ENCODE measurements at places on chromosomes 6 and 20.

- DNase-seq, result no peak
Observed at GRCh38 chr6:6968357-6968730, 139.4 kb upstream of the RREB1 start.

DNA sequence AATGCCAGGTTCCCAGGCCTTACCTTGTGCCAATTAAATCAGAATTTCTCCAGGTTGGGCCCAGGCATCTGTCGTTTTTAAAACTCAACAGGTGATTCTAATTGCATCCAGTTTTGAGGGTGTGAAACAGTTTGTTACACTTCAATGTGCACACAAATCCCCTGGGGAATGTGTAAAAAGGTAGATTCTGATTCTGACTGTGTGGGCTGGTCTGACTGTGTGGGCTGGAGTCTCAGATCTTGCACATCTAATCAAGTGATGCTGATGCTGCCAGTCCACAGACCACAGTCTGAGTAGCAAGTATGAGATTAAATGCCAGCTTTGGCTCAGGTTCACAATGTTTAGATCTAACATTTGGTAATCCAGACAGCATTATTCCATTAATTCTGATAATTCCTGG, 12.5 kb upstream of the ETV7 start:
- no peak for DNase-seq

GRCh38 chr20:56925082-56925830, 296.1 kb downstream of the TFAP2C start:
- no peak for DNase-seq

DNA sequence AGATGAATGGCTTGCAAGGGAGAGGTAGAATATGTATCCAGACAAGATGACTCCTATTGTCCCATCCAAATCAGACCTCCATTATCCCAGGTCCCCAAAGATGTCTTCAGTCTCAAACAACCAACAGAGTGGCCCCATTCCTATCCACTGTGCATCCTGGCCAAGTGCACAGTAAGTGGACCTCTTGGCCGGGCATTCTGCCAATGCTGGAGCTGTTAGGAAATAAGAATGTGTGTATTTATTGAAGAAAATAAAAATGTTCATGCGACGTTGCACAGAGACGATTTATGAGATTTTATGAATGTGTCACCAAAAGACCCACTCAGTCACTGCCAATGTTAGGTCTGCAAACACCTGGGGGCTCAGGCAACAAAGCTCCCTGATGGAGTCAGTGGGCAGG, 196.0 kb downstream of the MAFB start:
- DNase-seq, result no peak

DNA sequence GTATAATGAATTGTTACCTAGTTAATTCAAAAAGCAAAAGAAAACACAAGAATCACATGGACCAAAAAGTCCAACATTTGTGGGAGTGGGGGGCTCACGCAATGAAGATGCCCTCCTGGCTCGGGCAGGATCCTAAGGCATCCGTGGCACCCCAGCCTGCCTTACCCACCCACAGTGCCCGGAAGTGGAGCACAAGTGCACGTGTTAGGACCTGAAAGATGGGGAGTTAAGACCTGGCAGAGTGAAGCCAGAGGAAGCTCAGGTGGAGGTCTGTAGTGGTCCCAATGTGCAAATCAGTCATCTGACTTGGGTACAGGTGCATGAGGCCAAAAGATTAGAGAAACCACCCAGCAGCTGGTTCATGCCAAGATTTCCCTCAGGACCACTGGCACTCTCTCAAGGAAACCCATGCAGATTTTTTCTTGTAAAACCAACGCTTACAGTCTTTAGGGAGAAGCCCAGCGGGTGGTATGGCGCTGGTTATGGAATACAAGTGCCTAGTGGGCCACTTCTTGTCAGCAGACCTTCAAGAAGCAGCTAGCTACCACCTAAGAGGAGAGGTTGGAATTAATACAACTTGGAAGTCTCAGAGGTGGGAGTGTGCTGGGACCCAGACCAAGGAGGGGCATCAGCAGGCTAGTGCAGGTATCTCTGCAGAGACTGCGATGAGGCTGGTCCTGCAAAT, 42.1 kb downstream of the BFSP1 start:
- no peak for DNase-seq

- no peak for DNase-seq
Observed at GRCh38 chr20:9467995-9468394, 46.4 kb upstream of the LAMP5 start.

- DNase-seq, result peak; percentile 30
Observed at GRCh38 chr20:3407040-3407770, at the start of gene DNAAF9. Gene DNAAF9 (minus strand): TSS chr20:3407669. CDS start chr20:3407557, 112 bp downstream.

- DNase-seq, result no peak
Observed at GRCh38 chr20:4855097-4855496, 133.4 kb downstream of the PRND start.

GRCh38 chr20:20009784-20010253, 7.3 kb upstream of the NAA20 start:
- no peak for DNase-seq

DNA sequence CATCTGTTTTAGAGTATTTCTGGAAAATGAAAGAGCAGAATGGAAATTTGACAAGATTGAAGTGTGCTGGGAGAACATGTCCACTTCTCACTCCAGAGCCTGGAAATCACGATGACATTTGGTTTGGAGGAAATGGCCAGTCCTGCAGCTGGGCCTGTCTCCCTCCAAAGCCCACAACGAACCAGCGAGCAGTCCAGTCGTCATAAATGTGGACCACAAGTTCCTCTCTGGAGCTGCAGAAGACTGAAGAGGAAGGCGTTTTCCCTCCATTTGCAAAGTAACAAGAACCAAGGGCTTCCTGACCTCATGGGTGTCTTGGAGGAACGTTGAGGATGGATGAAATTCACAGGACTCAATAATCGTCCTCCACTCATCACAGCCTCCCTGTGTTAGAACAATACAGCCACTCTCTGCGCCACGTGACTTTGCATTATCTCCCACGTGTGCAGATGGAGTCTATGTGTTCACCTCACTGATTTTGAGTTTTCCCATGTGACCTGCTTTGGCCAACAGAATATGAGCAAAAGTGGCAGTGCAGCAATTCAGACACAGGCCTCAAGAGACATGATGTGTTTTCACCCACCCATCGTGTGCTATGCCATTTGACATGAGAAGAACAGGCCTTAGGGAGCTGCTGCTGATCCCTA, 9.1 kb upstream of the SPATS1 start:
- no peak for DNase-seq

DNA sequence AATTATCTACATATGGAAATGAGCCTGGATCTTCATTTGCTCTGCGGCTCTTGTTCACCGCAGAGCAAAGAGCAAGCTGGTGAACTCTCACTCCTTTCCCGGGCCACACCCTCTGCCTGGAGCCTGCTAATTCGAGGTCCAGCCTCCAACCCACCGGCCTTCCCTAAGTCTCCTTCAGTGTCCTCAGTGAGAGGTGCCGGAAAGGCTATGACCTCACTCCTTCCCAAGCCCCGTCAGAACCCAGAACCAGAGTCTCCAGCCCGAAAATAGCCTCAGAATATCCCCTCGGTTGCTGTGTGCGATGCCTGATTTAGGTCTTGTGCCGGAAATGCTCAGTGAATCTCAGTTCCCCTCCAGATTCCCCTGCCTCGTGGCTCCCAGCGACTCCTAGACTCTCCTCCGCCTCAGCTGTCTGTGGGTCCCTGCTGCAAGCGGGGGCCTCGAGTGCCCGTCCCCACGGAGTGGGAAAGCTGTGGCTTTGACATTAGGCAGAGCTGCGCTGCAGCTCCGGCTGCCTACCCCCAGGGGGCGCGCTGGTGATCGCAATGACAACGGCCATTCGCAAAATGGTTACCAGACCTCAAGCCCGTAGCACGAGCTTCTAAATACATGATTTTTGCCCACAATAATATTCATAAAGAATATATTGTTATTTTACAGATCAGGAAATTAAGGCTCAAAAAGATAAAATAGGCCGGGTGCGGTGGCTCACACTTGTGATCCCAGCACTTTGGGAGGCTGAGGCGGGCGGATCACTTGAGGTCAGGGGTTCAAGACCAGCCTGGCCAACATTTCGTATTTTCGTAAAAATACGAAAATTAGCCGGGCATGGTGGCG, 4.1 kb upstream of the BNIP5 start:
- peak; percentile 54 for DNase-seq

DNA sequence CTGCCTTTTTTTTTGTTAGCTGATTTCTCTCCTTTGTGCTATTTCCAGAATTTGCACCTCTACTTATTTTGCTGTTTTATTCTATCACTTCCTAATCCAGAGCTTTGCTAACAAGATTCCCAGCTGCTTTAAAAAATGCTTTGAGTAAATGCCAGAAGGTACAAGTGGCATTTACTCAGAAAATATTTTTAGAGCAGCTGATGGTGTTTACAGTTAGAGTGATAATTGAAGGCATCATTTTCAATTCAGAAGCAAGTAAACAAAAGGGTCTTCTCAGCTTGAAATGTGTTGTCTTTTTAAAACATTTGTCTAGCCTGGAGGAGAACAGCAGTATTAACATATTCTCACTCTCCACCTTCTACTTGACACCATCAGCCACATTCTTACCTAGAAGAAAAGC, 99.9 kb downstream of the OTOR start:
- DNase-seq, result no peak

DNA sequence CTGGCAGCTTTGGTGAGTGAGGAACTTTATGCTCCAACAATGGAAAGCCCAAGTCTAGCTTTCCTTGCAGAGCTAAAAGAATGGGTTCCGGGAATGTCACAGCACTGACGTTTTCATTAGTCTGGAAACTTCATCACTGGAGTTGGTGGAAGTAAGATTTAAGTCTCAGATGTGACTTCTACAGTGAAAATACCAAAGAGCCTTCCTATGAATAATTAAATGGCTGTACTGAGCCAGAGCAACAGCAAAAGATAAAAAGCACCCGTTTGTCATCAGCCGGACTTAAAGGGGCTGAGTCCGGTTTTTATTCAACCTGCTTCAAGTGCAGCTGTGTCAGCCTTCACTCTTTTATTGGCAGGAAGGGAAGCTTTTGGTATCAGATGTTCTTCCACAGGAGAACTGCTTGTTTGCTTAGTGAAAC, 46.5 kb upstream of the SHLD1 start:
- no peak for DNase-seq

DNA sequence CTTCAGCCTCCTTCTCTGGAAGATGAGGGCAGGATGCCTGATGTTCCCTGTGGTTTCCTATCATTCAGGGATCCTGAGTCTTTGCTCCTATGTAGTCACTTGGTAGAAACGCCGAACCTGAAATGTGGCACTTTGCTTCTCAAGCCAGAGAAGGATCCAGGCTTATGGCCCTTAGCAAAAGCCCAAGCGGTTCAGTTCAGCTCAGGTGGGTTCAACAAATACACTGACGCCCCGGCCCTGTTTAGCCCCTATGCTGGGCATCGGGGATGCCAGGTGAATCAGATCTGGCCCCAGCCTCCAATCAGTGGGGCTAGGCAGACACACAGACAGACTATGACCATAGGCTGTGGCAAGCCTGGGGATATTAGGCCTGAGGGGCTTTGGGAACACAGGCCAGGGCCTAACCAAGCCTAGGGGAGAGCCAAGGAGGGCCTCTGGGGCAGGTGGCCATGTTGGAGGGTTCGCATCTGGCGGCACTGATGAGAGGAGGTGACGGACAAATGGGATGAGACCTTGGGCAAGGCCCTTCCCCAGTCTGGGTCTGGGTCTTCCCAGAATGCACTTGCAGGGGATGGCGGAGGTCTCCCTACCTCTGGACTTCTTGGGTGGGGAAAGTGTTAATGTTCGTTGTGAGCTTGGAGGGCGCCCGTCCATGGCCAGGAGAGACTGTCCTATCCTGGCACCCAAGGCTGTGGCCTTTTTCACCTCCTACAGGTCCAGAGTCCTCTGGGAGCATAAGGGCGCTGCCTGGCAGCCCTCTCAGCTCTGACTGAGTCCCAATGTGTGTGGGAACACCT, 17.6 kb upstream of the SRC start:
- no peak for DNase-seq

GRCh38 chr6:10884245-10884972, 2.4 kb upstream of the SYCP2L start:
- no peak for DNase-seq

DNA sequence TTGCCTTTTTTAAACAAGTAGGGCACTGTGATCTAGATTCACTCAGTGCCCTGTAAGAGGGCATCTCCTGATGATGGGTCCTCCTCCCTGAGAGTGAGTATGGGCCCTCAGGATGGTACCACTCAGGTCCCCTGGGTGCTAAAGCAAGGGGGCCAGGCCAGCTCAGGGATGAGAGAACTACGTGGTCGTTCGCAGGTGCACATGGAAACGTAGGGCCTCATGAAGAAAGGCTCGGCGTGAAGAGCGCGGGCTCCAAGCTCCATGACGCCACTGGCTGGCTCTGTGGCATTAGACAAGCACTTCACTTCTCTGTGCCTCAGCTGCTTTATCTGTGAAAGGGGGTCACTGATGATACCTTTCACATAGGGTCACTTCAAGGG, 50.7 kb downstream of the SYNJ2 start:
- DNase-seq, result no peak

- DNase-seq, result no peak
Observed at GRCh38 chr6:73418081-73418741, 23.6 kb downstream of the DDX43 start.

DNA sequence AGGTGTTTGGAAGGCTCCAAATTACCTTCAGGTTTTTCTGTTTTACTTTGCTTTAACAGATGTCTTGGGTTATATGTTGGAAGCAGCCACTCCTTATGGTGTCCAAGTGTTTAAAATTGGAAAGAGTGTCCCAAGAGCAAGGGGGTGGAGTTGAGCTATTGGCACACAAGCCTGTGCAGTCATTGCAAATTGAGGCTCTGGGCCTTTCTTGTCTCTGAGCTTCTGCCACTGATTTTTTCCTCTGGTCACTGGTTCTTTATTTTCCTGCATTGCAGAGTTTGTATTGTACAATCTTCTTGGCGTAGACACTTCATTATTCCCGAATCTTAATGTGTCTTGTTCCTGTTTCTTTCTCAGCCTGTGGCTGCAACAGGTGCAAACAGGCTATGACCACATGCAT, 598.8 kb downstream of the RNF144B start:
- no peak for DNase-seq

- DNase-seq, result no peak
Observed at GRCh38 chr6:166589786-166590574, 3.5 kb upstream of the RAMACL start.

DNA sequence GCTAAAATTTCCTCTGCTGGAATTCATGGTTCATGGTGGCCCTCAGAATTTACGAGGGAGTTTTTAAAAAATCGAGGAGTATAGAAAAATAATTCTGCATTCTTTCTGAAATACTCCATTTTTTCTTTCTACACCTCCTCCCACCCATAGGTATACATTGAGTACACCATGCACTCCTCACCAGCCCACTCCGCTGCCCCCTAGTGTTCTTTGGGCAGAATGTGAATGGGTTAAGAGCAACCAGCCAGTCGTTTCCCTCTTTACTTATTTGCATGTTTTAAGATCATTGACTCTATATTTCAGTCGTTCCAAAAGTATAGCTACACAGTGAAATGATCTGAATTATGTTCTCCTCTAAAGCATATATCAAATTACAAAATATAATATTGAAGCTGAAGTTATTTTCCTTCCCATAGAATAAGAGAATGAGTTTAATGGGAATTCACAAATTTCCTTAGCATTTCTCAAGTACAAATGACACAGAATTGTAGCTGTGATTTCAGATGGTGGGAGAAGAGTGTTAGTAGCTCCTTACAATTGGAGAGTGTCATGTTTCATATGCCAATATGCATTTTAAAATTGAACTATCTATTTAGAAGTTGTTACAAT, 977.7 kb upstream of the SLC35B3 start:
- DNase-seq, result no peak
